Activated CD4-positive, alpha-beta memory T cell treated with anti-CD3 and anti-CD28 coated beads for 36 hours (primary cell): ENCODE measurements at places on chromosomes 2 and 18. TPM values are rescaled to one million over a fixed set of nuclear protein-coding genes. Genes with fewer than 3 reads are reported as not detected.

- no peak for DNase-seq
These were observed 1055.2 kb upstream of the FANCL start for GRCh38 chr2:59296279-59296678.

DNA sequence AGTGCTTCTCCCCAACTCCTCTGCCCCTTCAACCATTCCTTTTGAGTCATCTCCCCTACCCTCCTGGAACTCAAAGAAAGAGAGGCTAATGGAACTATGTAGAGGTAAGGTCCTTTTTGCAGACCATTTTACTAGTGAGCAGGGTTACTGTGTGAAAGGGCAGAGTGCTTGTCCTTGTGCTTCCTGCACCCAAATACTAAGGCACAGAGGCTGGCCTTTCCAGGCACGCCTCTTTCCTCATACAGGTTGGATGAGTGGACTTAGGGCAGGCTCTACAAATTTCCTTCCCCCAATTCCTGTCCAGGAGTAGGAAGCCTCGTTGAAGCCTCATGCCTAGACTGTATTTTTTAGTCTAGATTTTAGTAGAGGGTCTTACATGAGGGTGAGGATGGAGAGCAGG is 288.8 kb upstream of the SLC14A2 start:
- no peak for DNase-seq

GRCh38 chr18:77899972-77900754 is 650.5 kb downstream of the GALR1 start:
- DNase-seq = peak; percentile 68

DNA sequence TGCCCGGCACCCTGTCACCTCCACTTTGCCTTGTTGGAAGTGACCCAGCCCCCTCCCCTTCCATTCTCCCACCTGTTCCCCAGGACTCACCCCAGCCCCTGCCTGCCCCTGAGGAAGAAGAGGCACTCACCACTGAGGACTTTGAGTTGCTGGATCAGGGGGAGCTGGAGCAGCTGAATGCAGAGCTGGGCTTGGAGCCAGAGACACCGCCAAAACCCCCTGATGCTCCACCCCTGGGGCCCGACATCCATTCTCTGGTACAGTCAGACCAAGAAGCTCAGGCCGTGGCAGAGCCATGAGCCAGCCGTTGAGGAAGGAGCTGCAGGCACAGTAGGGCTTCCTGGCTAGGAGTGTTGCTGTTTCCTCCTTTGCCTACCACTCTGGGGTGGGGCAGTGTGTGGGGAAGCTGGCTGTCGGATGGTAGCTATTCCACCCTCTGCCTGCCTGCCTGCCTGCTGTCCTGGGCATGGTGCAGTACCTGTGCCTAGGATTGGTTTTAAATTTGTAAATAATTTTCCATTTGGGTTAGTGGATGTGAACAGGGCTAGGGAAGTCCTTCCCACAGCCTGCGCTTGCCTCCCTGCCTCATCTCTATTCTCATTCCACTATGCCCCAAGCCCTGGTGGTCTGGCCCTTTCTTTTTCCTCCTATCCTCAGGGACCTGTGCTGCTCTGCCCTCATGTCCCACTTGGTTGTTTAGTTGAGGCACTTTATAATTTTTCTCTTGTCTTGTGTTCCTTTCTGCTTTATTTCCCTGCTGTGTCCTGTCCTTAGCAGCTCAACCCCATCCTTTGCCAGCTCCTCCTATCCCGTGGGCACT is 4.5 kb downstream of the RETREG2 start:
- peak; percentile 34 for DNase-seq

- no peak for DNase-seq
These were observed 50.7 kb downstream of the CIB4 start for GRCh38 chr2:26590508-26590907.

DNA sequence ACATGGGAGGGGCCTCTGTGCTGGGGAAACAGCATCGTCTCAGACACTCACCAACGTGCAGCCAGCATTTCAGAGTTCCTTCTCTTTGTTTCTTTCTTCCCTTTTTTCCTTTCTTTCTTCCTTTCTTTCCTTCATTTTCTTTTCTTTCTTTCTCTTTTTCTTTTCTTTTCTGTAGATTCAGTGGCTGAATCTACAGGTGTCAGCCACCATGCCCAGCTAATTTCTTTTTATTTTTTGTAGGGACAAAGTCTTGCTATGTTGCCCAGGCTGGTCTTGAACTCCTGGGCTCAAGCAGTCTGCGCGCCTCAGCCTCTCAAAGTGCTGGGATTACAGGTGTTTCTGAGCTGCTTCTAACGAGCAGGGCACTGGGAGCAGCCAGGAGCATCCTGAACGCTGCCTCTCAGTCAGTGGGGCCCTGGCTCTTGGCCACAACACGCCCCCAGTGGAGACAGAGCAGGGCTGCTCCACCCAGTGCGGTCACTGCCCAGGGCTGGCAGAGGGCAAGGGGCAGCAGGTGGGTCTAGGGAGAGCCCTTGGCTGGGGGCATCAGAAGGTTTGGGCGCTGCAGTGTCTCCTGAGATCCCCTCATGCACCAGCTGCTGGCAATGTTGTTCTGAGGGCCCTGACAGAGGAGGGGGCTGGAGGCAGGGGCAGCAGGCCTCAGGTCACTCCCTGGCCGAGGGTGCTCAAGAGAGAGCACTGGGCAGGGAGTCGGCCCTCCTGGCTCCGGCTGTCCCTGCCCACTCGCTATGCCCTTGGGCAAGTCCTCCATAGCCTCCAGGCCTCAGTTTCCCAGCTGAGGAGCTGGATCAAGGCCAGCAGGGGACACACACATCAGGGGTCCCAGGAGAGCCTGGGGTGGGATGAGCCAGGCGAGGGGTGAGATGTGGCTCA is 4.7 kb upstream of the KLHL30 start:
- DNase-seq = no peak

DNA sequence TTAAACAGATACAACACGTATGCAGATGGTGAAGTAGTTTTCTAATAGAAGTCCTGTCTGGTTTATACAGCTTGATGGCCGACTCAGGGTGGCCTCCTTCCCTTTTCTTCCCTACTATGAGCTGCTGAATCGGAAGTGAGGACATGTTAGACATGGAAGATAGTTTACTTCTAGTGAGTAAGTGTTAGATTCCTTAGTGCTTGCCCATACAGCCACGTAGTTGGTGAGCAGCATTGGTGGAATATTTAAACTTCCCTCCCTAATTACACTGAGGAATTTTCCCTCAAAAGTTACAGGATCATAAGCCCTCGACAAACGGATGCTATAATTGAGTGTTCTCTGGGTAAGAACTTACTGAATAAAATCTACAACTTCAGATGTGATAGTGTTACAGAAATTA is 52.1 kb downstream of the RHBDD1 start:
- DNase-seq = no peak

The LRRTM1 gene
- not detected for total RNA-seq

The EML6 gene
- 0.50 TPM for total RNA-seq

GRCh38 chr2:26170795-26171194 is 2.1 kb upstream of the GAREM2 start:
- no peak for DNase-seq
